ENCODE measurements at places on chromosomes 1 and 21.

GRCh38 chr1:6732942-6733341, 31.3 kb upstream of the DNAJC11 start:
- ATAC-seq: no peak

GRCh38 chr21:34870246-34870645, 178.9 kb downstream of the RUNX1 start:
- ATAC-seq: no peak

GRCh38 chr1:222049176-222049575, 307.3 kb upstream of the DUSP10 start:
- ATAC-seq: no peak

GRCh38 chr1:44832056-44832705, 10.9 kb downstream of the PTCH2 start:
- no peak for ATAC-seq

DNA sequence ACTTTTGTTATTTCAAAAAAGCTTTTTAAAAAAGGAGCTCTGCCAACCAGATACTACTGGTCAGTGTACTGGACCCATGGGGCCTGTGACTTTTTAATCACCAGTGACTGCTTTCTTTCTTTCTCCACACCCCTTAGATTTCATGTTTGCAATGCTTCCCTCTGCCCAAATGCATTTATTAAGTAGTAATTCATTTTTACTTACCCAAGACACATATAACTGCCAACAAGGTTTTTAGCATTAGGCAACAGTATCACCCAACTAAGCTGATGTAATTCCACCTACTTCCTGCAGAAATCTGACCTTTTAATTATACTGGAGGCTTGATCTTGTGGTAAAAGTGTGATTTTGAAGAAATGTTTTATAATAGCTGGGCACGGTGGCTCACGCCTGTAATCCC, 12.5 kb downstream of the MECR start:
- no peak for ATAC-seq

DNA sequence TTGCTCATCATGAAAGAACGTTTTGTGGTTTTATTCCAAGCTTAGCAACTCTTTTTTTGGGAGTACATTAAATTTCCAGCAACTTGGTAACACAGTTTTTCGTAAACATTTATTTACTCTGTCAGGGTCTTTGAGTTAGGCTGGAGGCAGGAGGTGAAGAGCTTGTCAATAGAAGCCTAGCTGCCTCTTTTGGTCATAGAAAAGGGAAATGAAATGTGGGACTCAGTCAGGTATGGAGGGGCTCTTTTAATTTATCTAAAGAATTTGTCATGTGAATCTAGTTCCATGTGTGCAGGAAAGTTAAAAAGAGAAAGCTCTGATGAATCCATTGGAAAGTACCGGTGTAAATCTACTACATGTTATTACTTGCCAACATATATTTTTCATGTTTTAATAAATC, 45.9 kb upstream of the PRMT6 start:
- no peak for ATAC-seq

DNA sequence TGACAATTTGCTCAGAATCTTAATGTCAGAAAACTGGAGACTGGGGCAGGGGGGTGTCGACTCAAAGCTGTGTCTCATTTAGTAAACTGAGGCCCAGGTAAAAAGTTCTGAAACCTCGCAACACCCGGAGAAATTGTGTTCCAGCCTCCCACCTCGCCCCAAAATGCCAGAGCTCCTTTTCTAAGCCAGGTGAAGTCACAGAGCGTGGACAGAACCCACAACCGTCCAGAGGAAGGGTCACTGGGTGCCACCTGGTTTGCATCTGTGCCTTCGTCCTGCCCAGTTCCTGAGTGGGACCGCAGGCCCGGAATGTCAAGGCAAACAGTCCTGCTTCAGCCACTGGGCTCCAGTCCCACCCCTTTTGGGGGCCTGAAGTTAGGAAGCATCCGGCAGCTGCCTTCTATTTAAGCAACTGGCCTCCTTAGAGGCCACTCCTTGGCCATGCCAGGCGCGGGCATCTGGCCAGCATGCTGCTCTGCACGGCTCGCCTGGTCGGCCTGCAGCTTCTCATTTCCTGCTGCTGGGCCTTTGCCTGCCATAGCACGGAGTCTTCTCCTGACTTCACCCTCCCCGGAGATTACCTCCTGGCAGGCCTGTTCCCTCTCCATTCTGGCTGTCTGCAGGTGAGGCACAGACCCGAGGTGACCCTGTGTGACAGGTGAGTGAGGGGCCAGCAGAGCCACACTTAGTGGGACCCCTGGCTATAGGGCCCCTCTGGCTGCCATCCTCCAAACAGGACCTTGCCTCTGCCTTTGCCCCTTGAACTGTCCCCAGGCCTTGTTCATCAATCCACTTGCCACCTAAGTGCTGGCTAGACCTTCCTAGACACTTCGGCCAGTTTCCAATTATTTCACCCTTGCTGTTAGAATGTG, at the start of gene TAS1R1:
Gene TAS1R1 (plus strand): TSS at position 401 of the 872 bp plus-strand sequence. CDS start 67 bp downstream, at position 468.
- ATAC-seq: peak; percentile 22

DNA sequence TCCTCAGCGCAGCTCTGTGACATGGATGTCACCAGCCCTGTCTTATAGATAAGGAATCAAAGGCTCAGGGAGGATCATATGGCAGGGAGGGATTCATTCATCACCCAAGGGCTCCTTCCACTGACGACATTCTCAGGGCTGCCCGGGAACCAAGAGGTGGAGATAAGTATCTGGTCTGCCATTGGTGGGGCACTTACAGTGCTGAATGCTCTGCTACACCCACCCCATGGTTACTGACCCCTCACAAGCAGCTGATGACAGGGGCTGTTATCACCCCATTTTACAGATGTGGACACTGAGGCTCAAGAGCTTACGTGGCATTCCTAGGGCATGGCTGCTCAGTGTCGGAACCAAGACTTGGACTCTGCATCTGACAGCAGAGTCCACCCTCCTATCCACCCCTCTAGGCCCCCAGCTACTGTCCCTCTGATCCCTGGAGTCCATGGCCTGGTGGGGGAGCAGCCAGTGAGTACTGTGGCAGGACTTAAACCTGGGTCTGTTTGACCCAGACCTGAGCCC, 155.1 kb downstream of the PTPRU start:
- ATAC-seq: no peak

- ATAC-seq: no peak
These were observed 12.2 kb downstream of the DSTYK start for GRCh38 chr1:205199090-205199930.

DNA sequence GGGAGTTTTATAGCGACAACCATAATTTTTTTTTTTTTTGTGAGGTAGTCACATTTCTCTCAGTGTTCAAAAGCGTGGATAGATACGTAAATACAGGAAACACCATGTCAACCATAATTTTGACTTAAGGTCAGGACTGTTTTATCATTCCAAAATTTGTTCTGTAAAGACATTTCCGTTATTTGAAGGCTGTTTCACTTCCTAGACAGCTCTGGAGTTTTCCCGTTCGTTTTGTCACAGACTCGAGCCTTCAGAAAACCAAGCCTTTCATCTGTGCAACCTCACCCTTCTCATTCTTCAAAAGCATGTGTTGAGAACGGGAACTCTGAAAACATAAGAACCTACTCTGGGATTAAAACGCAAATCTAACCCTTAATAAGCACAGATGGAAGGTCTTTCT, 17.9 kb downstream of the SIM2 start:
- no peak for ATAC-seq

- ATAC-seq: no peak
These were observed 60.4 kb upstream of the ACOT11 start for GRCh38 chr1:54487571-54488050.

GRCh38 chr1:206911064-206911663, 10.6 kb downstream of the FCMR start:
- ATAC-seq: peak; percentile 44

- ATAC-seq: no peak
These were observed 182.9 kb downstream of the BACH1 start for GRCh38 chr21:29481641-29482040.

GRCh38 chr1:97252076-97252475, 530.5 kb downstream of the PTBP2 start:
- ATAC-seq: peak; percentile 36

- ATAC-seq: no peak
These were observed 24.8 kb downstream of the CCSAP start for GRCh38 chr1:229318056-229318455.

DNA sequence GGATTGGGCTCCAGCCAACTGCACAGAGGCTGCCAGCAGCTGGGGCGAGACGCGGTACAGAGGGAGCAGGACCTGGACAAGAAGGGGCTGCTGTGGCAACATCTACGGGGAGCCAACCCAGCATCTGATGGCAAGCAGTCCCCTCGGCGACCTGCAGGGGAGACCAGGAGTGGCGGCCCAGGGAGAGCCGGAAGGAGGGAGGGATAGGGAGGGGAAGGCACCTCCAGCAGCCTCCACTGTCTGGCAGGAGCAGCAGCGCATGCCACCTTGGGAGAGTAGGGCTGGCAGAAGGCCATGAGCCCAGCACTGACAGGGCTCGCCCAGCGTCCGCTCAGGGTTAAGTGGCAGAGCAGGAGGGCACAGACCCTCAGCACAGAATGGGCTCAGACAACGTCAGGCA, 17.3 kb downstream of the CHD5 start:
- no peak for ATAC-seq

GRCh38 chr1:247487057-247487456, 29.2 kb upstream of the OR2B11 start:
- ATAC-seq: peak; percentile 53

All from esophagus mucosa (tissue), 1 donor.